GM04504 (cell line): ENCODE measurements at places on chromosomes 6 and 20.

DNA sequence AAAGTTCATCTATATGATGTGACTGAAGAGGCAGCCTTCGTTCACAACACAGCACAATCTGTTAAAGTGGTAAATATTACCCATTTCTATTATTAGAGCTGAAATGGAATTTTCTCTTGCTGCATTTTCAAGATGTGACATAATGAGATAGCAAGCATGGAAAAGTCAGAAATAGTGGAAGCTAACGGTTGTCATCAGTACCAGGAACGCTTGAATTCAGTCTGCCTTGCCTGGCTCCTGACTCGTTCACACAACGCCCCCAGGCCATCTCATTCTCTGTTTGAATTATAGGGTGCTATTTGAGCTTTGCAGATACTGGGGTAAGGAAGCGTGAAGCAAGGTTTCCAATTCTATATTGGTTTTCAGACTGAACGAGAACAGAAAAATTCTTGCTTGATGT, 116.5 kb upstream of the MAP3K7 start:
- no peak for DNase-seq

DNA sequence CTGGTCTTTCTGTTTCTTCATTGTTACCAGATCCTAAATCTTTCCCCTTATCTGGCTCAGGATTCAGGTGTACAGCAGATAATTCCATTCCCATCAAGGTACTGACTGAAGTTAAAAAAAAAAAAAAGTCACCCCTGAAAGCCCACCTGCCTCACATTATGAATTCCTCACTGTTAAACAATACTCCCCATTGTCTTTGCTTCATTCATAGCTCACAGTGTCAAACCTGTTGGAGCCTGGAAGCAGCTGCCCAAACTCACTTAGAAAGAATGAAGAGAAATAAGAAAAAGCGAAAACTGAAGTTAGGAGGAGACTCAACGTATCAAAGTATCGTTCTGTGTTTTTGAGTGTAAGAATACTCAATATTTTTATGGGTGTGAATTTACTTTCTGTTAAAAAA, 1.8 kb upstream of the DCBLD1 start:
- DNase-seq, result no peak

DNA sequence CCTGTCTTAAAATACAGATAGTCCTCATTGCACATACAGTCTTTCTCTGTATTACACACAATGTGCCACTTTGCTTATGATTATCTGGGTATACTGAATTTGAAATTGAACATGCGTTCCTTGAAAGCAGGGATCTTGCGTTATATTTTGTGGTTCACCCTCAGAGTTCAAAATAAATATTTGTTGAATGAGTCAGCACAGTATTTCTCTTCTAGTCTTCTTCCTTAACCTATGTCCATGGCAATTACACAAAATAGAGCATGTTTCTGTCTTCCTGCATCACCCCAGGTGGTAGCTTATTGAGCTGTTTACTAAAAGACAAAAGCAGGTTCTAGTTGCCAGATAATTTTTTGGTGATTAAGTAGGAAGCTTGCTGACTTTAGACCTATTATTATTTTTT, 272.9 kb upstream of the FERMT1 start:
- no peak for DNase-seq

GRCh38 chr6:29708432-29709179, 14.6 kb upstream of the HLA-F start:
- DNase-seq, result no peak

GRCh38 chr20:46121184-46121930, 3.2 kb downstream of the CD40 start:
- DNase-seq, result no peak

GRCh38 chr6:126773112-126773805, 345.2 kb upstream of the RSPO3 start:
- no peak for DNase-seq

DNA sequence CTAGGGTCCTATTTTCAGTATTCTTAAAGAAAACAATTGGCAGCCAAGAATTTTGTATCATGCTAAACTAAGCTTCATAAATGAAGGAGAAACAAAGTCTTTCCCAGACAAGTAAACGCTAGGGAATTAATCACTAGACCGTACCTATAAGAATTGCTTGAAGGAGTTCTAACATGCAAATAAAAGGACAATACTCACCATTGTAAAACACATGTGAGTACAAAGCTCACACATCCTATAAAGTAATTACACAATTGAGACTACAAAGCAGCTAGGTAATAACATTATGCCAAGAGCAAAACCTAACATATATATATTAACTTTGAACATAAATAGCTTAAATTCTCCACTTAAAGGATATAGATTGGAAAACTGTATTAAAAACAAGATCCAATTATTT, 147.4 kb downstream of the FAM83B start:
- DNase-seq, result no peak

- DNase-seq, result no peak
These were observed 70.5 kb upstream of the ADTRP start for GRCh38 chr6:11848852-11849731.

- no peak for DNase-seq
These were observed 6.6 kb upstream of the ZBTB22 start for GRCh38 chr6:33324125-33324524.
